Activated naive CD8-positive, alpha-beta T cell treated with anti-CD3 and anti-CD28 coated beads, Interleukin-2, amount 10 ng/mL, durations not matched to agents 7 days and 5 days (primary cell): ENCODE measurements at places on chromosomes 2 and 18. TPM values are rescaled to one million over a fixed set of nuclear protein-coding genes. Genes with fewer than 3 reads are reported as not detected.
A peak's percentile ranks its signal among the peaks of the same experiment; 100 is the strongest.

- DNase-seq = no peak
Observed at GRCh38 chr2:62473246-62473827, 32.7 kb downstream of the TMEM17 start.

GRCh38 chr2:61926531-61927477 lies 21.3 kb downstream of the COMMD1 start:
- no peak for DNase-seq

Gene RAB6D
- not detected for total RNA-seq

GRCh38 chr2:19857806-19858205 lies 44.0 kb downstream of the TTC32 start:
- no peak for DNase-seq

Gene MERTK
- total RNA-seq = 0.74 TPM

DNA sequence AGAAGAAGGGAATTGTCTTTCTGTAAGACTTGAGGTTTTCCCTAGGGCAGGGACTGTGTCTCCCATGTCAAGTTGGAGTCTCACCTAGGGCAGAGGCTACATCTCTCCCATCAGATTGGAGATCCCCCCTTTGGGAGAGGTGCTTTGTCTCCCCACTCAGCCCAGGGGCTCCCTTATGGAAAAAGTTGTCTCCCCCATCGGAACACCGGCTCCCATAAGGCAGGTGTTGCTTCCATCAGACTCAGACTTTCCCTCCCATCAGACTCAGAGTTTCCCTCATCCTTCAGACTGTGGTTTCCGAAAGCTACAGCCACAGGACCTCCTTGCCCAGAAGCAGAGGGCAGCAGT lies 5.8 kb downstream of the ANKRD53 start:
- no peak for DNase-seq

DNA sequence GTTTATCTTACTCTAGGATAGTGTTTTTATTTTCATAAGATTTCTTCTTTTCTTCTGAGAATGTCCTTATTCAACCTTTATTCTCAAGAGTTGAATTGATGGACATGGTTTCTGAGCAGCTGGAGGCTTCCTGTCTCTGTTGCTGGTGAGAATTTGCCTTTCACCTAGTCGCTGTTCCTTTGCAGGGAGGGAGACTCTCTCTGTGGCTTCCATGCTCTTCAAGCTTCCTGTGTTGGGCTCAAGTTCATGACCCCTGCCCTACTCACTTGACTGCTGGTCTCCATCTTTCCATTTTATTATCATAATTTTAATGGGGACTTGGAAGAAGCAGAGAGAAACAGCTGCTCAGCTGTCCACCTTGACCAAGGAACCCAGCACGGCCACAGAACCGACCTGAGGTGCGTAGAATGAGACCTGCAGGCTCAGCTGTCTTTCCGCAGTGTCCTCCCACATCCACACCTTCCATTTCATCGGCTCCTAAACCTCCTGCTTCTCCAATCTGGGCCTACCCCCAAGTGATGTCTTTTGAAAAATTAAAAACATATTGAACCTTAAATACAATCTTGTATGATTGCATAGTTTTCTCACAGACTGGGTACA lies 24.2 kb downstream of the TMEM18 start:
- DNase-seq = no peak

Gene ANKRD30BL
- total RNA-seq = 0.20 TPM

Gene KCNE4
- total RNA-seq = not detected

Gene RNU2-63P
- 21.5 TPM for total RNA-seq

DNA sequence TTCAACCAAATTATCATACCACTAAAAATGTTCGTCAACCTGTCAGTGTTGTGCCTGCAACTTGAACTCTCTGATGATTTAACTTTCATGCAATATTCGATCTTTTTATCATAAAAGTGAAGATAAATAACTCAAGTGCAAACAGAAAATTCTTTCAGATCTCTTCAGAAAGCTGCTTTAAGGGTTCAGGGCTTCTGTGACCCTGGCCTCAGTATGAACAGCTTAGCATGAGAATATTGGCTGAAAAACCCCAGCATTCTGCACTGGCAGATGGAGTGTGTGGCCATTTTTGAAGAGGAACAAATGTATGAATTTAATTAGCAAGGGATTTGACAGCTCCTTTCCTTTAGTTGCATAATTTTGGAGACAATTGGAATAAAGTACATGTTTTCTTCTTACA lies 851.4 kb upstream of the SOX11 start:
- no peak for DNase-seq

Gene ATOH8
- total RNA-seq = not detected

Gene COL4A3
- total RNA-seq = not detected

DNA sequence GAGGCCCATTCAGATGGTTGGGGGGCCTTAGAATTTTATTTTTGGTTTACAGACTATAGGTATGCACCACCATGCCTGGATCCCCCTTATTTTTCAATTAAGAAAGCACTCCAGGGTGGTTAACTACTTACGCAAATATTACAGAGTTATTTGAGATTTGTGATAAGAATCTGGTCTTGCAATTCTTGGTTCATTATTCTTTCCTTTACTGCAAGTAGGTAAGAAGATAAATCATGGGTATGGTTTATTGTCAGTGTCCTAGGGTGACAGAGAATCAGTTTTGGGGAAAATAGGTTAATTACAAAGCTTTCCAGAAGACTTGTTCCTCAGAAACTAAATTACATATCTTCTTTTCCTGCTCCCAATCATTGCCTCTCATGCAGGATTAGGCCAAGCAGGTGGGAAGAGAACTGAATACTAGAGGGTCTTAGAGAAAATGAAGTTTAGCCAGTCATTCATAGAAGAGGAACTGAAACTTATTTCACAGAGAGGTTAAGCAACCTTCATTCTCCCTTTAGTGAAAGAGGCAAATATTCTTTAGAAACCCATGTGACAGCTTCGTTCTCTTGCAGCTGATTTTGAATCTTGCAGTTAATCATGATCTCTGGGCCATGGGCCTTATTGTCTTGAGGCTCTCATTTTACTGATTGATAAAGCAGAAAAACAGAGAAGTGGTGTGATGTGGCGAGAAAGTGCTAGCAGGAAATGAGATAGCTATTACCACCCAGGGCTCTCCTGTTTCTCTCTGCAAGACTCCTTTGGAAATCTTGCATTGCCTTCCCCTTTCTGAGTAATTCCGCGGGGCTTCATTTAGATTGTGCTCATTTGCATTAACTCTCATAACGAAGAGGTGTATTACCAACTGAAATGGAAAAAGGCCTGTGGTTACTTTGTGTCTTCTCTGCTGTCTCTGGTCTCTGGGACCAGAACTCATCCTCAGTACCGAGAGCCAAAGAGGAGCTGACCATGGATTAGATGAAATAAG lies 44.8 kb upstream of the ARHGAP25 start:
- DNase-seq = no peak

Gene ESCO1
- total RNA-seq = 26.1 TPM

Gene LRRTM4
- total RNA-seq = not detected

DNA sequence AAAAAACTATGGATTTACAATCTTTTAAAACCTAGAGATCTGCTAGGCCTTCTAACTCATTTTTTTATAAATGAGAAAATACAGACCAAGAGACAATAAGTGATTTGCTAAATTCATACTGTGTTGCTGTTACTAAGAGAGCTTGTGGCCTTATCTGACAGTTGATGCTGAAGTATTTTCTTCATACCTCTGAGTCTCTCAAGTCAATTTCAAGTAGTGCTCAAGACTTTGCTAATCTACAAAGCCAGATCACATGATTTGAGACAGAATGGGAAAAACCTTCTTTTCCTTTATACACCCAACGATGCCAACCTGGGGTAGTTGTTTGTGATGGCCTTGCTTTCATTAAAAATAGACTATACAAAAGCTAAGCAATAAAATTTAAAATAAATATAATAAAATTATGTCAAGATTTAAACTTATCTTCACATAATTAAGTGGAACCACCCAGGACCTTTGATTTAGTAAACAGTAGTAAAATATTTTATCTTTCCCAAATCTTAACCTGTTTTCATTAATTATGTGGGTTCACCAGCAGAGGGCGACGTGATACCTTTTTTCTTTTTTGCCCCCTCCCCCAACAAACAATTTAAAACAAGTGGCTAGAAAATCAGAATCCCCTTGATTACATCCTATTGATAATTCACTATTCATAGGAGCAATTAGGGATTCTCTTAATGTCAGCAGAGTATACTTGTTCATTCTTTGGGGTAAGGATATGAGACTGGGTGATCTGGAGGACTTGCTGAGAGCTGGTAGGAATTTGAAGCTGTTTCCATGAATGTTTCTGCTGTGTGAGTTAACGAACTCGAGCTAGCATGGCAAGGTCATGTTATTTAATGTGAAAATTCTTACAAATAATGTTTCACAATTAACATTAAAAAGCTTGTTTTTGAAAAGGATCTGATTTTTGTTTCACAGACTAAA lies 49.6 kb upstream of the SLC5A7 start:
- no peak for DNase-seq

Gene YPEL5
- total RNA-seq = 55.1 TPM

GRCh38 chr2:47373747-47374146 lies 29.2 kb upstream of the MSH2 start:
- no peak for DNase-seq

Gene CDCA7
- 77.8 TPM for total RNA-seq

Gene VIL1
- total RNA-seq = not detected

GRCh38 chr2:124810132-124810531 lies 785.0 kb downstream of the CNTNAP5 start:
- no peak for DNase-seq

Gene TNFRSF11A
- 8.0 TPM for total RNA-seq

Gene RNF149
- 90.1 TPM for total RNA-seq

DNA sequence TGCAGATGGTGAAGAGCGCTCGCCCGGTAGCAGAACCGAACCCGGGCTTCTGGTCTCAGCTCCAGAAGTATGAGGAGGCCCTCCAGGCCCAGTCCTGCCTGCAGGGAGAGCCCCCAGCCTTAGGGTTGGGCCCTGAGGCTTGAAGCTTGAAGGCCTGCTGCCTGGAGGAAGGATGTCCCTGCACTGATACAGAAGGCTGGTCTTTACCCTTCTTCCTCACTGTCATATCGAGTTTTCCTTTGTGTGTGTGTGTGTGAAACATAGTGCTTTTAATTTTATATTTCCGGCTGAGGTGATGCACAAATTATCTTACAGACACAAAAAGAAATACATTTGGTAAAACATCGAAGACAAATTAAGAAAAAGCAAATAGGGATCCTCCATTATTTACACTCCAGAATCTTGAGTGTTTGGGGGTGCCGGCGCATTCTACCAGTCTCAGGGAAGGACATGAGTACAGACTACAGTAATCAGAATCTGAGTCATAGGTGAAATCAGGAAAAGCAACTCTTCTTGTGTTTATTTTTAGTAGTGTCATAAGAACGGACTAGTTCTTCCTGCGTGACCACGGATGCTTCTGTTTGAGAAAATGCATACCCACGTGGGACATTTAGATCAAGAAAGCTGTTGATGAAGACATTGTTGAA lies 1.3 kb downstream of the DUSP28 start:
- DNase-seq = peak; percentile 31
